ENCODE measurements at places on chromosomes 4 and X.
A peak's percentile ranks its signal among the peaks of the same experiment; 100 is the strongest.

- no peak for DNase-seq
These were observed 131.3 kb upstream of the AGA start for GRCh38 chr4:177573507-177573906.

GRCh38 chr4:168647646-168648375 lies 151.0 kb downstream of the PALLD start:
- no peak for DNase-seq

GRCh38 chrX:111100191-111100590 lies 4.2 kb downstream of the PAK3 start:
- peak; percentile 16 for DNase-seq

- no peak for DNase-seq
These were observed 1455.5 kb downstream of the TECRL start for GRCh38 chr4:62953752-62954151.

- DNase-seq = no peak
These were observed 73.8 kb upstream of the MXD4 start for GRCh38 chr4:2335729-2336101.

- no peak for DNase-seq
These were observed 35.8 kb downstream of the ARHGEF38 start for GRCh38 chr4:105588252-105588651.

- no peak for DNase-seq
These were observed 67.7 kb upstream of the IL2 start for GRCh38 chr4:122524176-122524575.

DNA sequence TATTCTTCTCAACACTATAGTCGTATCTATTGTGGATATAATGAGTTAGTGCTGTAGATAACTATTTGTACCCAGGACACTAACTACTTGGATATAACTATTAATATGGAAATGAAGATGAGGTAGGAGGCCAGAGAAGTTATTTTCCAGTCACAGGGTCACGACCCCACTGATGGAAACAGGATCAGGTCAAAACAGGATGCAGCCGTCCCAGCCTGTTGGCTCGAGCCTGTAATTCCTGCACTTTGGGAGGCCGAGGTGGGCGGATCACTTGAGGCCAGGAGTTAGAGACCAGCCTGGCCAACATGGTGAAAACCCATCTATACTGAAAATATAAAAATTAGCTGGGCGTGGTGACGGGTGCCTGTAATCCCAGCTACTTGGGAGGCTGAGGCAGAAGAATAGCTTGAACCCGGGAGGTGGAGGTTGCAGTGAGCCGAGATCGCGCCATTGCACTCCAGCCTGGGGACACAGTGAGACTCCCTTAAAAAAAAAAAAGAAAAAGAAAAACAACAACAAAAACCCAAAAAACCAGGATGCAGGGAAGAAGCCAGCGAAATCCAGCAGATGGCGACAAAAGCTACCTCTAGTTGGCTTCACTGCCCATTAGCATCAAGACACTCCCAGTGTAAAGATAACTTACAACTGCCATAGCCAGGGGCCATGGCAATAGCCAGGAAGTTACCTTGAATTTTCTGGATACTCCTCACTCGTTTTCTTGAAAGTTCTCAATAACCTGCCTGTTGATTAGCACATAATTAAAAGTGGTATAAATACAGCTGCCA lies 37.9 kb upstream of the NKAP start:
- no peak for DNase-seq

GRCh38 chr4:40187386-40187906 lies 9.4 kb upstream of the RHOH start:
- DNase-seq = no peak

DNA sequence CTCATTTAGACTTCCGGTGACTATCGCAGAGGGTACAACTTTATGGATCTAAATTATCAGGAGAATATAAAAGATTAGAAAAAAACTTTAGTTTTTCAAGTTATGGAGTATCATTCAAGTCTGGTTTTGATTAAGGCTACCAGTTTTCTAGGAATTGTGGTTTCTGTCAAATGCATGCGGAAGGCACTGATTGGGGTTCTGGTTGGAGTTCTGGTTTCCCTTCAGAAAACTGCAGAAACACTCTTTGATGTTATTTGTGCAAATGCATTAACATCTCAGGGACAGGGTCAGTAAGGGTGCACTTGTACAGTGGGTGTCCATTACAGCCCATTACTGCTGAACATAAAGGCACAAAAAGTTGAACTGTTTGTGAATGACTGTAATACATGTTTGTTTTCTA lies 100.2 kb downstream of the LIMCH1 start:
- no peak for DNase-seq

- no peak for DNase-seq
These were observed 59.1 kb downstream of the FAM184B start for GRCh38 chr4:17722356-17722700.
